CD4-positive, alpha-beta memory T cell (primary cell): ENCODE measurements at places on chromosomes 6 and 20.

- DNase-seq: no peak
Observed at GRCh38 chr6:106112433-106112832, 26.3 kb downstream of the PRDM1 start.

DNA sequence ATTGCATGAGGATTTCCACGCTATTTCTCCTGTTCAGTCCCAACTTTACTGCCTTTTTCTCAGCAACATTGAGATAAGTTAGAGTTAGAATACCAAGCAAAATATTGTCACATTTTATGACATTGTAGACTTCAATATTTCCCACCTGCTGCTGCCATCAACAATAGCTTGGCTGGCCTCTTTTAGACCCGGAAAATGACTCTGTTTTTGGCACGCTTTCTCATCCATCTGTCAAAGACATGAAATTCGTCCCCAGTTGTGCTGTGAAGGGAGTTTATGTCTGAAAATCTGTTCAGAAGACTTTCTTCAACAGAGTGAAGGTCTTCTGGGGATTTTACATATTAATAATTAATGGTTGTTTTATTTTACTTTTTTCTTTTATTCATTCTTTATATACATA, 857.3 kb downstream of the FRK start:
- DNase-seq: no peak

GRCh38 chr6:124683507-124683906, 278.7 kb upstream of the RNF217 start:
- no peak for DNase-seq

GRCh38 chr6:6246544-6246943, 73.9 kb downstream of the F13A1 start:
- no peak for DNase-seq

- peak; percentile 39 for DNase-seq
Observed at GRCh38 chr20:41329435-41330342, 10.9 kb upstream of the LPIN3 start.

DNA sequence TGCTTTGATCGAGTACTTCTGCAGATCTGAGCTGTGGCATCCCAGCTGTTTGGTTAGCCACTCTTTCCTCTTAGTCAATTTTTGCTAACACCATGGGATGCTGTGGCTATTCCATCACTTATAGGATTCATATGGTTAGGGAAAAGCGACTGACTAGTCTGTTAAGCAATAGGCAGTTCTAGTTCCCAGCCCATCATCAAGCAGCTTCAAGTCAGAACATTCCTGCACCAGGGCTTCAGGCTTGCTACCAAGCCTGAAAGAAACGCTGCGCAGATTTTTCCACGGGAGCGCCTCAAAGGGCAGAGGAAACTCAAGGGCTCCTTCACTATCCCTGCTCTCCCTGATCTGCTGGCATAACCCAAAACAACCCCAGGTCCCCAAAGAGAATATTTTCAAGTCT, 159.8 kb upstream of the SUPT3H start:
- no peak for DNase-seq

DNA sequence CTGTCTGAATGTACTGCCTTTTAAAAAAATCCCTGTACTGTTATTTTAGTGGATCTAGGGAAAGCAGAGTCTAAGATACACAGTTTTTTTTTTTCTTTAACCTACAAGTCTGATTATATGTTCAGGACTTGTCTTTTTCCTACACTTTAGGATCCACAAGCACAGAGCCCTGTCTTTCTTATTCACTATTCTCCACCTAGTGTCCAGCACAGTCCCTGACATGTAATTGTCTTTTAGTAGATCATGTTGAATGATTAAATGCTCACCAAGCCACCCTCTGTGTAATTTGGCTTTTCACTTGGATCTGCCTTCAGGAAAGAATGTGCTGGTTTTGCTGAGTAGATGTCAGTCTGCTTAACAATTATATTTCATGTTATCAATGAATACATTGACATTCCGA, 35.8 kb upstream of the YWHAB start:
- DNase-seq: no peak

- no peak for DNase-seq
Observed at GRCh38 chr20:37309936-37310590, 20.6 kb downstream of the MANBAL start.

DNA sequence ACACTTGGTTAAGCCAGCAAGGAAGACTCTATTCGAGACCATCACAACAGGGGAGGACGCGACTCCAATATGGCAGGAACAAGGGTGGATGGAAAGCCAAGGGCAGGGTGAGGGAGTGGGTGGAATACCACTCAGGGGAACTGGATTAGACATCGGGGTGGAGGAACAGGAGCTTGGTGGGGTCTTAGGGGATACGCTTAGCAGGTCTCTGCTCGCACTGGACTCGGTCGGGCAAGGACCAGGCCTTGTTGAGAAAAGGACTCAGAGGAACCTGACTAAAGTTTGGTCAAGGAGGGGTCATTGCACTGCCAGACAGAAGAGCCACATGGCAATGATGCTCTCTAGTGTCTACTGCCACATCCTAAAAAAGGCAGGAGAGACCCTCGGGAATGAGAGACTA, 10.5 kb downstream of the DUSP22 start:
- no peak for DNase-seq

- DNase-seq: no peak
Observed at GRCh38 chr6:143697076-143697800, 19.5 kb downstream of the PHACTR2 start.

DNA sequence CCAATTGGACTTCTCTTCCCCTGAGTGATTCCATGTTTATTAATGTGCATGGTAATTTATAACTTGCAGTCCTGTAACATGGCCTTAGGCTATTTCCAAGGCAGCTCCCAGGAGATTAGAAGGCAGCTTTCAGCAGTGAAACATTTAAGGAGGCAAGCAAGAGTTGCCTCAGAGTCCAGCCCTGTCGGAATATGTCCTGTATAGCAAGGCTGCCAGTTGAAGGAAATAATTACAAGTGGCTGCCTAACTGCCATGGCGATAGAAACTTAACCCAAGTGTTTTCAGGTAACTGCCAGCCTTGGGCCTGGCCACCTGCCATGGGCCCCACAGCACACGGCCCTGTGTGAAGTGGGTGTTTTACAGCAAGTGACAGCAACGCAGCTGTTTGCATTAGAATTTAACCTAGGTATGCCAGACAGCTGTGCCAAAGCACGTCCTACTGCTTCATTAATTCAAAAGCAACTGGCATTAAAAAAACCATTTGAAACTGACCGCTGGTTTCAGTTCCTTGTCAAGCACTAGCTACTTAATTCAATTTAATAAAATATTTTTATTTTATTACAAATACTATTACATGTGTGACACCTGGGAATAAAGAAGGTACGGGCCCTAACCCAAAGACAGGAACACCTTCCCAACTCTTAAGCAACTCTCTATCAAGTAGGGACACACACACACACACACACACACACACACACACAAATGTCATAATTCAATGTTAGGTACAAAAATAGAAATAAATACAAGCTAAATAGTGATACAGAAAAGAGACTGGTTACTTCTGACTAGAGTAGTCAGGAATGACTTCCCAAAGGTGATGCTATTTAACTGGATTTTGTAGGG, 151.8 kb upstream of the HEY2 start:
- no peak for DNase-seq

GRCh38 chr20:10939331-10939941, 265.6 kb upstream of the JAG1 start:
- DNase-seq: no peak

DNA sequence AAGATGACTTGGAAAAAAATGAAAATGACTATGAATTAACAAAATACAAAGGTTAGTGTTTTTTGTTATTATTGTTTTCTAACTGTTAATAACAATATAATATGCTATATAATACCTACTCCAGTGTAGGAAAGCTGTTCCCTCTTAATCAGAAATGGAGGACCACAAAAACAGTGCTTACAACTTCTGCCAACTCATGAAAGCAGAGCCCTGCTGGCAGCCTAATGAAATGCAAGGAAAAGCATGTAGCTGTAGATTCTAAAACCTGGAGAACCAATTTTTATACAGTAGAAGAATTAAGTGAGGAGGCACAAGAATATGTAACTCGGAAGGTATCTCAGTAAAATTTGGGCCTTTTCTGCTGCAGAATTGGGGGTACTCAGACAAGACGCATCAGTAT, 29.4 kb downstream of the PHIP start:
- no peak for DNase-seq

DNA sequence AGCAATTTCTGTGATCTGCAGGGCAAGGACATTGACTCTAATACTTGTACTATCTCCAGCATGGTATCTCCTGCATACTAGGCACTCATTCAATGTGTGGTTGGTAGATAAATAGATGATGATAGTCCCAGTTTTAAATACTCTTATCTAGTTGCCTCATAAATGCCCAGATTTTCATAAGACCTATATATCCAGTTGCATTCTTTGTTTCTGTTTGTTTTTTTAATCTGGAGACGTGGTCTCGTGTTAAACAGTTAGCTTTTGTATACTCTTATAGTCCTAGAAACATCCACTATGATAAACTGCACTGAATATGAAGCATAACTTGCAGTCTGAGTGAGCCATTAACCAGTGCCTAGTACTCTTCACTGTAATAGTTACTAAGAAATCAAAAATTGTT, 35.5 kb upstream of the SUMO4 start:
- DNase-seq: no peak

GRCh38 chr6:168717491-168717890, 276.5 kb downstream of the SMOC2 start:
- DNase-seq: no peak

DNA sequence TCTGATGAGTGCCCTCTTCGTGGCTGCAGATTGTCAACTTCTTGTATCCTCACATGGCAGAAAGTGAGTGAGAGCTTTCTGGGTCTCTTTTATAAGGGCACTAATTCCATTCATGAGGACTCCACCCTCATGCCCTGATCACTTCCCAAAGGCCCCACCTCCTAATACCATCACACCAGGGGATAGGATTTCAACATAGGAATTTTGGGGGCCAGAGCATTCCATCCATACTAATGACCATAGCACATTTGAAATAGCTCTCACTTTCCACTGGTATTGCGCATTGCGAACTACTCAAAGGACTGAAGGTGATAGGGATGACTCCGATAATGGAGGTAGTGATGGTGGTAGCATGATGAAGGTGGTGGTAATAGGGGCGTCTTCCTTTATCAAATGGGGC, 324.3 kb downstream of the PRL start:
- DNase-seq: no peak

GRCh38 chr6:16712255-16712930, 48.9 kb downstream of the ATXN1 start:
- DNase-seq: peak; percentile 34

- DNase-seq: no peak
Observed at GRCh38 chr6:52571099-52571755, 5.6 kb downstream of the TRAM2 start.

DNA sequence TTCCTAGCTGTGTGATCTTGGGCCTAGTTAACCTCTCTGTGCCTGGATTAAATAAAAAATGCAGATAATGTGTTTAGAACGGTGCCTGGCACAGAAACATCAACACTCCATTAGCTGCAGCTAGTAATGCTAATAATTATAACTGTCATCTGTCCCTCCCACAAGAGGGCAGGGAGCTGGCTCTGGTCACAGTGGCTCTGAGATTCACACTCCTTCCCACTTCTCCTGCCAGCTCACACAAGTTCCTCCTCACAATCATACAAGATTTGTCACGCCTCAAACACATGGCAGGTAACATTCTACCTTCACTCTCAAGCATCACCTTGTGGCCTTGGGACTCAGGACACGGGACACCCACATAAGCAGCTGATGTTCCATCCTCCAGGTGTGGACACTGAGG, 2.4 kb downstream of the ADA start:
- no peak for DNase-seq

GRCh38 chr6:38527371-38527770, 112.4 kb downstream of the BTBD9 start:
- DNase-seq: no peak

DNA sequence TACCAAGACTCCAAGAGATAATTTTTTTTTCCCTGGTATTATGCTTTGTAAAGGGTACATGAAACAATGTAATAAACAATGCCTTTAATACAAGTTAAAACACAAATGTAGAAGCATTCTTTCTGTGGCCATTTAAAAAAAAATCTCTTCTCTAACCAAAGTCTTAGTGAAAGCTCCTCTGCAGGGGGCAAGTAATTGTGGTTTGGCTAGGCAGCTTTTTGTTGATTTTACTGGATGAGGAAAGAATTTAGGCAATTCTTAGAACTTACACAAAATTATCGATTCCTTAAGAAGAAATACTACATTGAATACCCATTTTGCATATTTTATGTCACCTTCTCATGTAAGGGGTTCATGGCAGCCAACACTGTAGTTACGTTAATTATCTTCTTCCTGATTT, 12.4 kb downstream of the TFB1M start:
- no peak for DNase-seq

DNA sequence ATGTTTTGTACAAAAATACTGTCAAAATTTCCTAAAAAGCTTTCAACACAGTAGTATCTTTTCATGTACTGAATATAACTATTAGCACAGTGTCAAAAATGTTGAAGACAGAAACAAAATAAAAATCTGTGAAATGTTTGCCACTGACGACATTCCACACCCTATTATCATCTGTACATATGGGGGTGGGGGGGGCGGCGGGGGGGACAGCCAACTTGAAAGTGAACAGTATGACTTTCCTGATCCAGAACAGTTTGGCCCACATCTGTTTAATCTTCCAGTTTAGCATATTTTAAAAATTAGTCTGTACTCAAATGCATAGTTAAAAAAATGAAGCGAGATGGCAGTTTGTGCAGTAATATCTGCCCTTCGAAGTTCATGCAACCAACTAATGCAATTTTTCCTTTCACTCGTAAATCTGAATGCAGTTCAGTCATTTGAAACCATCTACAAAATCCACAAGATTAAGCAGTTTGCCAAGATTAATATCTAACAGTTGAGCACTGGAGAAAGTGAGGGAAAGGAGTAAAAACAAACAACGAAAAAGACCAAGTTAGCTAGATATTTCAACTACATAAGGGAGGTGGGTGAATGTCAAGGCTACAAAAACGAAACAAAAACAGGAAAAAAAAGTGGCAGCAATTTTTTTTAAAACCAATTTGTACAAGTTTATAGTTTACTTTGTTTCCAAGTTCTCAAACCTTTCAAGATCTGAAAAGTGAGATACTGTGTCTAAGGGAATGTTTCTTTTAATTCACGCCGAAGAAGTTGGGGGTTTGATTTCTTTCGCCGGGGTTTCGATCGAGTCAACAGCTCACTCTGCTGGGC, 1.9 kb downstream of the CITED2 start:
- no peak for DNase-seq
